NCI-H1105 treated with DMSO at 0.1 percent for 48 hours (cell line): ENCODE measurements at places on chromosomes 7 and 10.

DNA sequence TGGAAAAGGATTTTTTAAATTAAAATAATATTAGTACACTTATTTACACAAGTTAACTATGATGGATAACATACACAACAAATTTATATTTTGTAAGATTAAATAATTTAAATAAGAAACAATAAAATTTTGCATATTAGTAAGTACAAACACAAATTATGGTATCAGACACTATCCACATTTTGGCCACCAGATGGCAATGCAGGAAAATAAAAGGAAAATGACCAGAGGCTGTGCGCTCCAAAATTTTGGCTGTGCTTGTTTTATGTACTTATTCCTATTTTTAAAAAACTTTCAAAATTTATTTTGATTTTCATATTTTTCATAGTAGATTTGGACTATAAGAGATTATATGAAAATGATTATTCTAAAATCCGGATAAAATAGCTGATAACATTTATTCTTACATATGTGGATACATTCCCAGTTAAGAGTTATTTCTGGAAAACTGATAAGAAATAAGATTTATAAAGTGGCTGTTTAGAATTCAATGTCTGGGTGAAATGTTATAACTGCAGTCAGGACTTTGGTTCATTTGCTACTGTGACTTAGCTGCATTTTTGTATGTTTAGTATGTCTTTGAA, 274.7 kb upstream of the HGF start:
- DNase-seq = peak; percentile 75

DNA sequence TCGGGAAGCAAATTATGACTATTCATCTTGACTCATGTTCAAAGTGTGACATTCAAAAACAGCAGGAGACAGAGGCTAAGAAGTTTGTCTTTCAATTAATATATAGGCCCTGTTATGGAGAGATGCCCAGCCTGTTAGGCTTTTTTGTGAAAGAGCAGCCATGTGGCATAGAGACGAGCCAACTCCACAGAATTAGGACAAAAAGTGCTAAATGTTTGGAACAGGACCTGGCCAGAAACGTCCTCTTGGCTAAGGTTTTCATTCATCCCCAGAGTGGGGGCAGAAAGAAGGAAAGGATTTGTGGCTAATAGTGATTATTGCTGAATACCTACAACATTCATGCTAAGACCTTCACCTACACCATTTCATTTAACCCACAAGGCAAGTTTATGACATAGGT, 324.7 kb upstream of the NPVF start:
- DNase-seq = no peak

DNA sequence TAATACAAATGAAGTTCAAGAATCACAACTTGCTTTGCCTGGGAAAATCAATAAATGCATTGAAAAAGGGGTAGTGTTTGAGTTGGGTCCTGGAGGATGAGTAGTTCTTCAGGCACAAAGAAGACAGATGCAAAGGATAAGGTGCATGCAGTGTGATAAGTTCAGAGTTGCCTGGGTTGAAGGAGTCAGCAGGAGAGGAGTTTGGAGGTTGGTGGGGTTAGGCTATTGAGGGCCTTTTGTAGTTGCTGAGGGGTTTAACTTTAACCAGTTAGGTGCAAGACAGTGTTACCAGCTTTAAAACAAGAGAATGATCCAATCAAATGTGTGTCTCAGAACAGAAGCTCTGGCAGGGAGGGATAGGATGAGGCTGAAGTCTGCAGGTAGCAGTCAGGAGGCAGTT, 44.3 kb upstream of the GLCCI1 start:
- no peak for DNase-seq

GRCh38 chr7:86898171-86898570, 161.3 kb downstream of the ELAPOR2 start:
- no peak for DNase-seq

GRCh38 chr10:72353965-72354355, 759 bp downstream of the DNAJB12 start:
- no peak for DNase-seq

GRCh38 chr7:5629941-5630340, 151.5 kb downstream of the RNF216 start:
- DNase-seq = no peak

GRCh38 chr10:77251297-77252013, 386.2 kb downstream of the KCNMA1 start:
- DNase-seq = no peak

- no peak for DNase-seq
These were observed 64.6 kb downstream of the TFEC start for GRCh38 chr7:115965796-115966475.

- no peak for DNase-seq
These were observed 61.9 kb upstream of the NKX6-2 start for GRCh38 chr10:132847856-132848255.

DNA sequence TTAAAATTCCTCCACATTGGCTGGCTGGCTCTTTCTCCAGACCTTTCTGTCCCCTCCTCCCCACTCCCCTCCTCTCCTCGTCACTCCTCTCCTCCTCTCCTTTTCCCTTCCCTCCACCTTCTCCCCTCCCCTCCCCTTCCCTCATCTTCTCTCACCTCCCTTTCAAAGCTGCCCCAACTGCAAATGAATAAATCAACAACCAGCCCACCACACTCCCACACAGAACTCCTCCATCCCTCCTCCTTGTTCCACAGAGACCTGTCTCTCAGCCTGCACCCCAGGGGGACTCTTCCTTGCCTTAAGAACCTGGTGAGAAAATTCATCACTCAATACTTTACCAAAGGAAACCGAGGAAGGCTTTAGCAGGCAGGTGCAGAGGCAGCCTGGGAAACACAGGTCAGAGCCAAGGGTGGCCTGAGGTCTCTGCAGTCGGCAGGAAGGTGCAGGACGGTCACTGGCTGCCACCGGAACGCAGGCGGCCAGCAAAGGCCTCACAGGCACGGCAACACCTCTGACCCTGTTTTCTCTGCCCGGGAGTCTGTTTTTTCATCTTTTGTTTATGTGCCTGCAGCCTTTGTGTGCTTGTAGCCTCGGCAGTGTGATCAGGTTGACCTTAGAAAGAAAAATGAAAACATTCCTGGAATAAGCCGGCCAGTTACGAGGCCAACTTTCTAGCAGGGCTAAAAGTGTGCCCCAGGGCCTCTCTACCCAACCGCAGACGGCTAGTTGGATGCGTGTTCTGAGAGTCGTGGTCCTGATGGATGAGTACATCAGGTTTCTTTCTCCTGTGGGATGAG, 207.6 kb upstream of the KLF6 start:
- no peak for DNase-seq

- DNase-seq = no peak
These were observed 143.4 kb upstream of the GLI3 start for GRCh38 chr7:42380401-42380800.

GRCh38 chr10:114517368-114518250, 113.3 kb upstream of the AFAP1L2 start:
- no peak for DNase-seq

GRCh38 chr7:35908331-35909216, 107.7 kb downstream of the SEPTIN7 start:
- no peak for DNase-seq

- DNase-seq = peak; percentile 62
These were observed 14.0 kb upstream of the PTTG1IP2 start for GRCh38 chr7:90455163-90456030.

DNA sequence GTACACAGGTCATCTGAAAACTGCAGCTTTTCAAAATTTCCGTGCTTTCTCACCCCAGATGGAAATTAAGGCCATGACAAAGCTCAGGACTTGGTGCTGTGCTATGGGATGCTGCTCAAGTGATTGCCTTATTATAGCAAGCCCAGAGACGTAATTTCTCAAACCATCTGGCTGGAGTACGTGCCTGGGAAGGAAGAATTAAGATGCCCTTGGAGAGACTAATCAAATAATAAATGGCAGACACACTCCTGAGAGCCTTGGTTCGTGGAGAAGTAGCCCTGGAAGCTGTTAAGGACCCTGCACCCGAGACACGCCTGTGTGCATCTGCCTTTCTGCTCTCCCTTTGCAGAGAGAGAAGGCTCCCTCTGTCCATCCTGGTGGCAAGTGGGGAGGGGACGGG, 38.3 kb upstream of the PRLHR start:
- no peak for DNase-seq

DNA sequence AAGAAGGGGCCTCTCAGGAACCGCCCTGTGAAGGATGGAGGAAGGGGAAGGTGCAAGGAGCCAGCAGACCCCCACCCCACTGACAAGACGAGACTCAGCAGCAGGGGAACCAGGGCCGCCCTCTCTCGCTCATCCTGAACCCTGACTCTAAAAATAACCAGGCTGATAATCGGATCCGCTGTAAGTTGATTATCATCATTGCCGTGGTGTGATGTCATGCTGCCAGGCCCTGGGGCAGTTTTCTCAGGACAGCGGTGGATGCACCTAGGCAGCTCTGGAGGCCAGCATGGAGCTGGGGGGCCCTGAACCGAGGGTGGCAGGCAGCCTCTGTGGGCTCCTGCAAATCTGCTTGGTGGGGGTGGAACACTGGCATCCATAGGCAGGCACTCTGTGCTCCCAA, 7.9 kb downstream of the RET start:
- no peak for DNase-seq

DNA sequence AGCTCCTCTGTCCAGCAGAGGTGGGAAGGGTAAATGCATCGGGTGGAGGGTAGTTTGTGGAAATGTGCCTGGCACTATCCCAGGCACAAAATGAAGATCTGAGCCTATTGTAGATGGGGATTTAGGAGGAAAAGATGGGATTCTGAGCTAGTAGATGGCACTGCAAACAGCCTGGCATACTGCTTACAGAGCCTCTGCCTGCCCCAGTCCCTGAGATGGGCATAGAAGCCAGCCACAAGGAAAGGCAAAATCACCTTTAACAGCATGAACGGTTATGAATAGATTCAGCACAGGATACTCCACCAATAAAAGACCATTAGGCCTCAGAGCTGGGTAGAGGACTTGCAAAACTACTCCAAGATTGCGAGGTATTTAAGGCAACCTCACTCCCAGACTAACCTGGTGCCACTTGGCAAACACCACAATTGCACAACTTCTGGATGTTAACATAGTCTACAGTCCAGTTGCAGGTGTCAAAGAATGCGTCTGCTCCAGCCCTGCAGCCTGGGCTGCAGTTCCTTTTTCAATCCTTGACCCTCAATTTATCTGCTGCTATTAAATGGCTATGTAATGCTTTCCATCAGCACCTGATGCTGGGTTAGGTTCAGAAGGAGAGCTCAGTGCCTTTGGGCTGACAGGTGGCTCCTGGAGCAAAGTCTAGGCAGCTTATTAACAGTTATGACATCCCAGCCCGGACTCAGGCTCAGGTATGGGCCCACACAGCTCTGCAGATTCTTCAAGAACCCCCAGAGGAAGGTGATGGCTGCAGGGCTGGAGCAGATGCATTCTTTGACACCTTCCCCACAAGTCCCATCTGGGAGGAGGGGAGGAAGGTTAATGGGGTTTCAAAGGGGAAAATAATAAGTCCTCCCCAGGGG, 34.0 kb downstream of the CDHR3 start:
- no peak for DNase-seq

- no peak for DNase-seq
These were observed 214.7 kb upstream of the SLC26A5 start for GRCh38 chr7:103660455-103661371.

- DNase-seq = no peak
These were observed 20.9 kb downstream of the RGS10 start for GRCh38 chr10:119521443-119522204.

DNA sequence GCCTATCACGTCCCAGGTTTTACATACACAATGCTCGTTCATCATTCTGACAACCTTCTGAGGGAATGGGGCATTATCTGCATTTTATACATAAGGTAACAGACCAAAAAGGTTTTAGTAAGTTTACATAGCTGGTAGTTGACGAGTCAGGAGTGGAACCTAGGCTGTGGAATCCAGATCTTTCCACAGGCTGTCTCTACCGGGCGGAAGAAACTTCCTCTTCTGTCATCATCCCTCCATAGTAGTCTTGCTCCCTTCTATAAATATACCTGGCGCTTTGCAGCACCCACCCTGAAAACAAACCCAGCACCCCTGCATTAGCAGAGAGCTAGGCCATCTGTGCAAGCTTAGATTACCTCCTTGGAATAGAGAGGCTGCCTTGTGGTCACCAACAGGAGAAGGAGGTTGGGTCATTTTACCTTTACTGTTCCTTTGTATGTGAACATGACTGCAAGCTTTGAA, 1.3 kb downstream of the TSPAN13 start:
- DNase-seq = no peak

- no peak for DNase-seq
These were observed 134.0 kb downstream of the TCF7L2 start for GRCh38 chr10:113084031-113084430.

DNA sequence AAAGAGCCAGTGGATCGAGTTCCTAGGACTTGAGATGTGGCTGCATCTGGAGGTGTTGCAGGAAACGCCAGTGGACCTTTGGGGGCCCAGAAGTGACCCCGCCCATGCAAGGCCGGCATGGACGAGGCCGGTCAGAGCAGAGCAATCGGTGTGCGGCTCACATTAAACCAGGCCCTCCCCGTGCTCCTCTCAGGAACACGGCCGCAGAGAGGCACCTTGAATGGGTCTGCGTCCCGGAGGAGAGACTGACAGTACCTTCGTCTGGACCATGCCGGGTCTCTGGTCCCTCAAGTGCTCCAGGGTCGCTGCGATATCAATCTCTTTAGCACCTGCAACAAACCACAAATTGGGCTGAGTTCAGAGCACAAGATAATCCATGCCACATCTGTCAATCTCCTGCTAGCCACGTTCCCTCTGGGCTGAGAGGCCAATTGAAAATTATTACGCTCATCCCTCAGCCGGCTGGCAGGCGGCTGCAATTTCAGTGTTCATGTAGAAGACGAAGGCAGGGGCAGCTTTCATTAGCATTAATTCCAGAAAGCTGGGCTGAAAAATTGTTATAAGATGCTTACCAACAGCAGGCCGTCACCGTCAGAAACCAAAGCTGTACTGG, 212.0 kb downstream of the DNAJB6 start:
- no peak for DNase-seq

- DNase-seq = no peak
These were observed 68.2 kb downstream of the CH25H start for GRCh38 chr10:89138755-89139490.

- no peak for DNase-seq
These were observed 345.5 kb downstream of the DNAJB6 start for GRCh38 chr7:157682064-157682945.

- DNase-seq = peak; percentile 44
These were observed 662 bp downstream of the NRCAM start for GRCh38 chr7:108455551-108455997.

DNA sequence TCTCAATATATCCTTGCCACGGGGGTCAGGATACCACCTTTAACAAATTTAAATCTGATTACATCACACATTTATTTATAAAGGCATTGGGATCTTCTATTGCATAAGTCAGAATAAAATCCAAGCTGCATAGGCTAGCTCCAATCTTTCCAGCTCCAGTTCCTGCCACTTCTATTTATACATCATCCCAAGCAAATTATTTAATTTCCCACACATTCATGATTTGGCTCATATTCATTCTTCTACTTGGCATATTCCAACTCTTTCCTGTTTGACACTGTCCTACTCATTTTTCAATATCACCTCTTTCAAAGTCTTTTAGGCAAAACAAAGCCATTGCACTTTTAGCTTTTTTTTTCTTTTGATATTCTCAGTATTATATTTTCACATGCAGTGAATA, 579.0 kb upstream of the FZD8 start:
- DNase-seq = no peak

DNA sequence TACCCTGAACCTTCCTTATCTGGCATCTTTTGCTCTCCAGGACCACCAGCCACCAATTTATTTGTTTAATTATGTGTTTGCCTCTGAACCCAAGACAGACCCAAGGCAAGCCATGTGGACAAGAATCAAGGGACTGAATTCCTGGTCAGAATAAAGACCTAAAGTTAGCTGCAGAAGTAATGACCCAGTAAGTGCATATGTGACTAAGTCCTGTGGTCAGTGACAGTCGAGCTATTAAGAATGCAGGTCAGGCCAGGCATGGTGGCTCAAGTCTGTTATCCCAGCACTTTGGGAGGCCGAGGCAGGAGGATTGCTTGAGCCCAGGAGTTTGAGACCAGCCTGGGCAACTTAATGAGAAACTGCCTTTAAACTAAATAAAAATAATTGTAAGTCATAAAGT, 139.4 kb downstream of the CCDC71L start:
- DNase-seq = no peak
